ENCODE measurements at places on chromosomes 3 and 15.

- no peak for DNase-seq
These were observed 84.1 kb downstream of the DHX36 start for GRCh38 chr3:154240235-154240634.

DNA sequence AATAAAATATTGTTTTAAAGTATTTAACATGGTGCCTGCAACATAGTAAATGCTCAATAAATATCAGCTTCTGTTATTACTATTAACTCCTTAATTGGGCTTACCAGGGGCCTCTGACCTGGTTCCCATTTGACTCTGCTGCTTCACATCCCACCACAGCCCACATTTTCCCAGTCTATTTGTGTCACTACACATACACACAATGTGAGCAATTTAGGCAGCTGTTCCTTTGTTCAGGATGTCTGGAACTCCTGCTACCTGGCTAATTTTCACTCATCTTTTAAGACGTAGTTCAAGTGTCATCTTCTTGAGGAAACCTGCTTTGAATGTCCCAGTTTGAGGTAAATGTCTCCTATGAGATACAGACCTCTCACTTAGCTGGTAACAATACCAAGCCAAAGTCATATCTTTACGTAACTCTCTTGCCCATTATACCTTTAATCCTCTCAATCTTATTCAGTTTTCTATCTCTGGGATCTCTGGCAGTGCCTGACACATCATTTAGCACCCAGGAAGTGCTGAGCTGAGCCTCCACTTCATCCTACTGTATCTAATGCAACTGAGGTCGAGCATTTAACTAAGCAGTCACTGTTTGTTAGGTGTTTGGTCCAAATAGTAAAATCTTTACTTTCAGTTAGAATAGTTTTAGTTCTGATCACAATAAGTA lies 4.4 kb downstream of the TGFBR2 start:
- no peak for DNase-seq

DNA sequence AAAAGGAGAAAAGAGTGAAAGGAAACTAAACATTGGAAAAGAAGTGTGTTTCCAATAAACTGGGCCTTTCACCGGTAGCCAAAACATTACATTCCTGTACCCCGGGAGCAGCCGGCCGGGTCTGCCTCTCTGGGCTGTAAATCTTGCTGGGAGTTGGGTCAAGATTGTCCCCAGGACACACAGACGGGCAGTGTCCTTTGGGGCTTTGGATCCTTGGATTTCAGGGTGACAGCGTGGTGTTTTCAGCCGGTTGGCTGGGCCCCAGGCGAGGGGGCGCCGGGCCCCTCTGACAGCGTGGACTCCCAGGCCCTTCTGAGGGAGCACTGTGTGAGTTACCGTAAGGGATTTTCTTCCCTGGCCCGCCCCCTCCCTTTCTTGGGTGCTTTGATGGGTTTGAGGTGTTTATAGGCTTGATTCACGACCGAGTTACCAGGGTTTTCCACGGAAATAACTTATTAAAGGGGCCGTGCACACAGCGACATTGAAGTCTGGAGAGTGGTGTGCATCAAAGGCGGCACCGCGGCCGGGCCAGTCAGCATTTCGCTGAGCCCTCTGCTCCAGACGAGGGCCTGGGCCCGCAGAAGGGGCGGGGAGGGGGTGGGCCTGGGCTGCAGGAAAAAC lies 27.4 kb downstream of the SMAD6 start:
- DNase-seq: no peak

DNA sequence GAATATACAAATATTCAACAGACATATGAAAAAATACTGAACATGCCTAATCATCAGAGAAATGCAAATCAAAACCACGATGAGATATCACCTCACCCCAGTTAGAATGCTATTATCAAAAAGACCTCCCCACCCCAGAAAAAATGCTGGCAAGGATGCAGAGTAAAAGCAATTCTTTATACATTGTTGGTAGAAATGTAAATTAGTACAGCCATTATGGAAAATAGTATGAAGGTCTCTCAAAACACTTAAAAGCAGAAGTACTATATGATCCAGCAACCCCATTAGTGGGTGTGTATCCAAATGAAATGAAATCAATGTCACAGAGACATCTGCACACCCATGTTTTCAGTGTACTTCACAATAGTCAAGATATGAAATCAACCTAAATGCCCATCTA lies 308.7 kb downstream of the CHST2 start:
- no peak for DNase-seq

GRCh38 chr3:43219616-43220015 lies 66.7 kb upstream of the SNRK start:
- no peak for DNase-seq

DNA sequence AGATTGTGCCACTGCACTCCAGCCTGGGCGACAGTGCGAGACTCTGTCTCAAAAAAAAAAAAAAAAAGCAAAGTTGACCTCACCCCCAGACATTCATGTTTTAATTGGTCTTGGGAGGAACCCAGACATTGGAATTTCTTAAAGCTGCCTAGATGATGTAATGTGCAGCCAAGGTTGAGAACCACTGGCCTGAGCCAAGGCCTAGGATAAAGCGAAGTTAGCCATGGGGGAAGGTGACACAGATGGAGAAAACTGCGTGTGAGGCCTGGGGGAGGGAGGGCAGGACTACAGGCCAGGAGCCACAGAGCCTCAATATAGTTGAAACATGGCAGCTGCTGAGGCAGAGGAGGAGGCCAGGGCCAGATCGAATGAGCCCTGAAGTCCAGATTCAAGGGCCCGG lies 21.0 kb downstream of the GLB1 start:
- DNase-seq: no peak

DNA sequence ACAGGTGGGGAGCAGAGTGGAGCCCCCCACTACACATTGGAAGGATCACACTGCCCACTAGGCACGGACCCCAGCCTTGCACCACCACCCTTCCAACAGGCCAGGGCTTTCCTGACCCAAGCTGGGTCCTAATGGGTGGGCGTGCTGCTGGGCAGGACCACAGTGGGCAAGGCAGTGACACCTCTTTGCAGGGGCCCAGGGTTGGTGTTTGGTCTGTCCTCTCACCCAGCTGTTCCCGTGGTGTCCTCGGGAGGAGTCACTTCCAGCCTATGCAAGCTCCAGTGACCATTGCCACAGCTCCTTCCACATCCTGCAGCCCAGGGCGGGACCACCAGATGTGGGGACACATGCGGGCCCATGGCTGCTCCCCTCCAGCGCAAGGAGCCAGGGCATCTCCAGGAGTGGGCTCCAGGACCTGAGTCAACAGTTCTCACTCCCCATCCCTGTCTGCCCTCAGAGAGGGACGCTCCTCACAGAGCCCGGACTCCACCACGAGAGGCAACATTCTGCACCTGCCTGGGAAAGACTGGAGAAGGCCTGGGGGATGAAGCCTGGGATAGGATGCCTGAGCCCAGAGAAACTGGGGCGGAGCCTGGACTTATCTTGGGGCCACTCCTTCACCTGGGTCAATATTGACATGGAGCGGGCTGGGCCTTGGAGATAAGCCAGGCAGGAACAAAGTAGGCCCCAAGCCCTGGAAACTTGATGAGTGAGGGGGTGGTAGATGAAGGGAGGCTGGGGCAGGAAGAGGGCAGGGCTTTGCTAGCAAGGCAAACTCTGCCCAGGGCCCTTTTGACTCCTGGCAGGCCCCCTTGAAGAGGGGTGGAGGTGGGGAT lies 3.9 kb upstream of the VILL start:
- DNase-seq: no peak

DNA sequence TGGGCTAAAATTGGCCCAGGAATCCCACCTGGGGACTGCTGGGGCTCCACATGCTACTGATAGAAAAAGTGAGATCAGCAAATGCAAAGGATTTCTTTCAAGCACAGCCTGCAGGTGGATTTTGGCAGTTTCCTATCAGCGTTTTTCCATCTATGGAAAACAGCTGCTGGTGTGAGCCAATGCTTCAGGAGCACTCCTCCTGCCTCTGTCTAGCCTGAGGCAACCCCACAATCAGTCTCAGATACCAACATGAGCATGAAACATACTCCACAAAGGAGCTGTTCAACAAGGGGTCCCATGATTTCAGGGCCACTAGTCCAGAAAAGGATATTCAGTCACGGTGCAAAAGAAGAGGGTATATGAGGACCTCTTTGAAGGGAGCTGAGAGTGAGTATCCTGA lies 311.5 kb upstream of the THBS1 start:
- DNase-seq: no peak

DNA sequence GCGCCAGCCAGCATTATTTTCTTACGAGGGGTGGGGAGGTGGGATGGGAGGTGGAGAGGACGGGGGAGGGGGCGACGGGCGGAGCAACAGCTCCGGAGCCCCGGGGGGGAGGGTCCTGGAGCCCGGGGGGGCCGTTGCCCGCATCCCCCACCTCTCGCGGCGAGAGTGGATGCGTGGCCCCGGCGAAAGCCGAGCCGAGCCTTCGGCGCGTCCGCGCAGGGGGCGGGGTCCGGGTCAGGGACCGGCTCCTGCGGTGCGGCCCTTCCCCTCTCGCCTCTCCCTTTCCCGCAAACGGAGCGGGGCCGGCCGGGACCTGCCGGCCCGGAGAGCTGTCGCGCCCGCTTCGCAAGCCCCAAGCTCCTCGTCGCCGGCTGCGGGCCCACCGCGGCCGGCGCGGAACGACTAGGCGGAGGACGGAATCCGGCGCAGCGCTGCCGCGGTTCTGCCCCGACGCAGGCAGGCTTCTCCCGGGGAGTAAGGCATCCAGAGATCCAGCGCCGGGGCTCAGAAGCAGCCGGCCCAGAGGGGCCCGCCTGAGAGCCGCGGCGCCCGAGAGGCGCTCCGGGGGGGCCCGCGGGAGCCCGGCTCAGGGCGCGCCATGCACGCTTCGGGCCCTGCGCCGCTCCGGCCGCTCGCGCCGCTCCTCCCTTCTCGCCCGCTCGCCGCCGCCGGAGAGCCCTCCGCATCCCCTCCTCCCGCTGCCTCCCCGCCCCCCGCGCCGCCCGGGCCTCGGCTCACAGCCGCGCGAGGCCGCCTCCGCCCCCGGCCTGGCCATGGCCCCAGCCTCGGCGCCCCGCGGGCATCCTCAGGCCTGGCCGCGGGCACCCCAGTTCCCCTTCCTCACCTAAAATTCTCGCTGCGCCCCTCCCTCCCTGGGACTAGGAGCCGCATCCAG lies 459 bp upstream of the ADCY5 start:
- peak; percentile 38 for DNase-seq

DNA sequence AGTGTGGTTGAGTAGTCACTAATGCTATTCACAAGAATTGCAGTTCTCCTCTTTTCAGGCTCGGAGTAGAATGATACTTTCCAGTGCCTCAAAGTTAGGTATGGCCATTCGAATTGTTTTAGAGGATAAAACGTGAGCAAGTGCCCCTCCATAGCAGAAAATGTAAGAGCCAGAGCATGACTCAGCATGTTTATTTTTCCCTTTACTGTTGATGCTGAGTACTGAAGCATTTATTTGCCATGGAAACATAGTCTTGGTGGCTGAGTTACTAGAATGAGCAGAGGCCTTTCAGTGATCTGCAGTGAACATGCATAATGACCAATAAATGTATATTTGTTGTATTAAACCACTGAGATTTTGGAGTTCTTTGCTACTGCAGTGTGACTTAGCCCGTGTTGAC lies 540.6 kb downstream of the NLGN1 start:
- no peak for DNase-seq

DNA sequence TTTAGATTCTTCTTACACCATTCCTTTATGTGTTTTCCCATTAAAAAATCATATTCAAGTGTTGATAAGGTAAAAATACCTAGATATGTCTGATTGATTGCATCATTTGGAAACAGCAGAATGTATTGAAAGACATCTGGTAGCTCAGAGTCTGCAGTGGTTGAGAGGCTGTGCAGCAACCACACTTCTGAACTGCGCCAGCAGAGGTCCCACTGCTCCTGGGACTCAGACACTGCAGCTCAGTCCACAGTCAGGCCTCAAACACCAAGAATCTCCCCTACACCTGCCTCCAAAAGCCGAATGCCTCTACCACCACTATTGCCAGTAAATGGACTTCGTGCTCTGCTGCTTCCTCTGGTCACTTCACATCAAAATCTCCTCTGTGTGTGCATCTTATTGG lies 176.9 kb upstream of the LMCD1 start:
- DNase-seq: peak; percentile 29

- no peak for DNase-seq
These were observed 36.6 kb downstream of the TM4SF4 start for GRCh38 chr3:149511040-149511626.

DNA sequence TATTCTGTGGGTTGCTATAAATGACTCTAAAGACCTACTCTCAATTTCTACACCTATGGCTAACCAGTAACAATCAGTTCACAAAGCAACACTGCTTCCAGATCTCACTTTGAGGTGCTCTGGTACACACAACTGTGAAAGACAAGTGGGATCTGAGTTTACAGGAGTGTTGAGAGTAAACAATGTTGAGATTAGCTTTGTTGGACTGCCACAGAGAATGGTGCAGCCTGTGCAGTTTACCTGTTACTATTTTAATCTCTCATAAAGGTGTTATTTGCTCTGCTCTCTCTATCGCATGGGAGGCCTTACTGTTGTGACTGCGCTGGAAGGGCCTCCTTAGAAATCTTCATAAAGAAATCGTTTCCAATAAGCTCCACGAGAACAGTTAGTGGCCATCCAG lies 112.0 kb downstream of the SOX2 start:
- DNase-seq: no peak

DNA sequence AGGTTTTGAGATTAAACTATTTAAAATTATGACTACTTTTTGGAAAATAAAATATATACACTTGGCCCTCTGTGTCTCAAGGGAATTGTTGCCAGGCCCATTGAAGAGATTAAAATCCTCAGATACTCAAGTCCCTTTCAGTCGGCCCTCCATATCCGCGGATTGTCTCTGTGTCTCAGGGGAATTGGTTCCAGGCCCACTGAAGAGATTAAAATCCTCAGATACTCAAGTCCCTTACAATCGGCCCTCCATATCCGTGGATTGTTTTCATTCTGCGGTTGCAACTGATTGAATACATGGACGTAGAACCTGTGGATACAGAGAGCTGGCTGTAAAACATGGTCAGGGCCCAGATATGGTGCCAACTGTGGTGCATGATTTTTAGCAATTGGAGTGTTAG lies 15.7 kb upstream of the LRCH3 start:
- DNase-seq: no peak

GRCh38 chr3:3296979-3297381 lies 117.5 kb upstream of the CRBN start:
- no peak for DNase-seq

GRCh38 chr3:56254835-56255234 lies 213.4 kb downstream of the ERC2 start:
- DNase-seq: no peak

DNA sequence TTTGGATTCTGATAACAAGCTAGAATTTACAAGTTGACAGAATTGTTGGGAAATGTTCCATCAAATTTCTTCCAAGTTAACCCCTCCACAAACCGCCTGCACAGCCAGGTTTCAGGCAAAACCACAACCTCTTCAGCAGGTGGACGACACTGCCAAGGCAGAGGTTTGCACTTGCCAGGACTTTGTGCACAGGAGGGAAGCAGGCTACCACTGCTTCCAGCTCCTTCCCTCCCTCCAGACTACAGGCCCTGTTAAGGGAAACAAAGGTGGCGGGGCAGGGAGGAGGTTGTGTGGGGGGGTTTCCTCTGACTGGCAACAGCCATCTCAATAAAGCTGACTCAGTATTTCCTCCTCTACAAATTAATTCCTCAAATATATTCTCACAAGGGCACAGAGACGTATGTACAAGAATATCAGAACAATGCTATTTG lies 42.2 kb downstream of the TBC1D2B start:
- DNase-seq: no peak

- no peak for DNase-seq
These were observed 11.6 kb downstream of the TRPC1 start for GRCh38 chr3:142735462-142735861.

- DNase-seq: no peak
These were observed 82.7 kb upstream of the TCF12 start for GRCh38 chr15:56835718-56836171.

GRCh38 chr3:188742755-188743550 lies 428.8 kb upstream of the TPRG1 start:
- no peak for DNase-seq

Measured in GM10248 (cell line).